ENCODE measurements at places on chromosomes 4 and X.

- no peak for DNase-seq
These were observed 451 bp upstream of the FGD1 start for GRCh38 chrX:54496517-54496852.

- DNase-seq, result no peak
These were observed at the start of the genes DHRSX and ZBED1 for GRCh38 chrX:2500803-2501558. TSS of gene DHRSX (minus strand) at chrX:2500976. CDS start at chrX:2500925, 51 bp downstream. TSS of gene ZBED1 (minus strand) at chrX:2500976. CDS start at chrX:2490719, 10,257 bp downstream.

GRCh38 chr4:113548303-113548702 is 213.2 kb downstream of the CAMK2D start:
- no peak for DNase-seq

GRCh38 chr4:22020129-22020528 is 71.6 kb upstream of the KCNIP4 start:
- DNase-seq, result no peak

DNA sequence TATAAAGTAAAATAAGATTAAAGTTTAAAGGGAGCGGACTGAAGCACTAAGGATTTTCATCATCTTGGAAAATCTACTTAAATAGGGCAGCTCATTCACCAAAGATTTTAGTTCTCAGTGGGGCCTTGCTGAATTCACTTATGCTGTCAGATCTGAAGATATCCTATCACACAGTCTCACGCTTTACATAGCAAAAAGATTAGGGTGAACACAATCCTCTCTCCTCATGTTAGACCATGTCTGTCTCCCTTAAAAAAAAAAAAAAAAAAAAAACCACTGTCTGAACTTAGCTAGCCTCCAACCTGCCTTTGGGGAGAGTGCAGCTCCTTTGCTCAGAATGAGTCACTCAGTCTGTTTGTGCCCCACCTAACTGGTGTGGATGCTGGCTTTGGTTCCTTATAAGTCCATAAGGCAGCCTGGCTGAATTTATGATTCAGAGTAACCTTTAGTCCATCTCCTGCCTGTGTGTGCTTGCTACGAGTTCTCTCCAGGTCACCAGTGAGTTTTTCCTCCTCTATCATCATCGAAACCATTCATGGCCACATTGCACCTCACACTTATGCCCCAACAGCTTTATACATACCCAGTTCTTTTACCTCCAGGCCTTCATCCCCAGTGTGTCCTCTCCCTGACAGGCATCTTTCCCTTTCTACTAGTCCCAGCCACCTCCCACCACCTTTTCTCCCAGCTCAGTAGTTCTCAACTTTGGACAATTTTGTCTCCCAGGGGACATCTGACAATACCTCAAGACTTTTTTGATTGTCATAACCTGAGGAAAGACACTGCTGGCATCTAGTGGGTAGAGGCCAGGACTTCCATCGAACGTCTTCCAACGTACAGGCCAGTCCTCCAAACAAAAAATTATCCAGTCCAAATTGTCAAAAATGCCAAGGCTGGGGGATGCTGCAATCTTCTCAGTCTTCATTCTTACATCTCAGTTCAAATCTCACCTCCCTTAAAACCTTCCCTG is 220.7 kb upstream of the EMCN start:
- DNase-seq, result no peak

DNA sequence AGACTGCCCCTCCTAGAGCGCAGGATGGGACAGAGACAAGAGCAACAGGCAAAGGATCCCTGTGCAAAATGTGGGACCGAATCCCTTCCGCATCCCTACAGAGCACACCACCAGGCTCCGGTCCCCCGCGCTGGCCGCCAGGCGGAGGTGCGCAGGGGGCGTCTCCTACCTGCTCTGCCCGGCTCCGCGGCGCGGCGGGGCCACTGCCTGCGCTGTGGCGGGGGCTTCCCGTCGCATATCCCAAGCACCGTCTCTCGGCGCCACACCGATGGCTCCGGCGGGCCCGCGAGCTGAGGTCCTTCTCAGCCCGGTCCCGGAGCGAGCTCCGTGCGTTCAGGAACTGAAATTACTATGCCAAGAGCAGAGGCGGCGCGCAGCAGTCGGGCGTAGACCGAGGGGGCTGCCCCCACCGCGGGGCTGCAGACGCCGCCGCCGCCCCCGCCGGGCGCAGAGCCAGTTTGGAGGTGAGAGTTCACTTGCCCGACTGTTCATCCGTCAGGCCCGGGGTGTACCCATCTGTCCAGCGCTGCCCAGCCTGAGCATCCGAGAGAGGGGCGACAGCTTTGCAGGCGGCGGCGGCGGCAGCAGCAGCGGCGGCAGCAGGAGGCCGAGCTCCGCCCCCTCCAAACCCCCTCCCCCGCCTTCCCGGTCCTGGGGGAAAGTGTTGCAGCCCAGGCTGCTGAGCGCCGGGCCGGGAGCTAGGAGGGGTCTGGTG is at the start of gene GPRIN3:
GPRIN3 (minus strand) TSS at position 355 of the 715 bp plus-strand sequence. CDS start 57,690 bp downstream, outside the sequence.
- DNase-seq, result peak; percentile 65

DNA sequence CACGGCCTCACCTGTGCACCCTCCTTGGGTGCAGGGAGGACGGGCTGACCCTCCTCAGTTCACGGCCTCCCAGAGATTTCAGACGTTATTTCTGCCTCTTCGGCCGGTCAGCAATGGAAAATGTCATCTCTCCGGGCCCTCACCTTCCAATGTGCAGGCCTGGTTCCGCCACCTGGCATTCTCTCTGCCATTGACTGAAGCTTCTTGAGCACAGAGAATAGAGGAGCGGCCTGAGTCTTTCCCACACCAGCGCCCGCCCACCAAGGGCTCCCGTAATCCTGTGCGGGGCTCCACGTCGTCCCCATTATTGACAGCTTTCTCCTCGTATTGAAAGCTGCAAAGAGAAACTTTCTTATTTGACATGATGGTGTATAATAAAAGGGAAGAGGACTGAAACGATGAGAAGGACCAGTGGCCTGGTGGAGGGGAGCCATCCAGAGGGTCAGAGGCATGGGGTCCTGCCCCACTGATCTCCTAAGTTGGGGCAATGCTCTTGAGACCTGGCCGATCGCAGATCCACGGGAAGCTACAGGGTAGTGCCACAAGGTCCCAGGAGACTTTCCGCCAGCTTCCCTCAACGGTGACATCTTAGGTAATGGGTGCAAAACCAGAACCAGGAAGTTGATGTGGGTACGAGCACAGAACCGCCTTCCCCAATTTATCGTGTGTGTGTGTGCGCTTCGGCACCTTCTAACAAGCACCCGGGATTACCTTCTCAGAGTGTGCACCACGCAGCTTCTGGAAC is 20.6 kb downstream of the HTRA3 start:
- DNase-seq, result no peak

GRCh38 chr4:136634121-136634520 is 898.2 kb downstream of the PCDH18 start:
- no peak for DNase-seq

DNA sequence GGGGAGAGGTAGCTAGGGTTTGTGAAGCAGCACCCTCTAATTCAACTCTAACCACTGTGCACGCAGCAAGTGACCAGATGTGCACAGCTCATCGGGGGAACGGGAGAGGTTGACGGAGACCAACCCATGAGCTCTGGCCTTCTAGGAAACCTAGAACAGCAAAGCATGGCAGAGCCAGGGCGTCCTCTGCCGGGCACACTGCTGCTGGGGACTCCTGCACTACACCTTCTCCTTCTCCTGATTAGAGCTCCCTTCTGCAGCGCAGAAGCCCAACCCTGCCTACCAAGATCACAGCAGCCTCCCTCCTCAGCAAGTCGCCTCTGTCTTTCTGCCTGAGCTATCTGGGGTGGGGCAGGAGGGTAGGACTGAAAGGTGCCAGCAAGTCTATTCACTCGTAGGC is 252.3 kb upstream of the PSAPL1 start:
- no peak for DNase-seq

Data from stimulated activated CD4-positive, alpha-beta T cell treated with anti-CD3 and anti-CD28 coated beads, TNF-alpha, amount 100 ng/mL, for 1 hour (primary cell).